ENCODE measurements at places on chromosomes 6 and 20.

- no peak for DNase-seq
Observed at GRCh38 chr20:34781220-34781619, 44.2 kb downstream of the NCOA6 start.

GRCh38 chr6:147058786-147059385, 145.3 kb upstream of the STXBP5 start:
- DNase-seq, result no peak

DNA sequence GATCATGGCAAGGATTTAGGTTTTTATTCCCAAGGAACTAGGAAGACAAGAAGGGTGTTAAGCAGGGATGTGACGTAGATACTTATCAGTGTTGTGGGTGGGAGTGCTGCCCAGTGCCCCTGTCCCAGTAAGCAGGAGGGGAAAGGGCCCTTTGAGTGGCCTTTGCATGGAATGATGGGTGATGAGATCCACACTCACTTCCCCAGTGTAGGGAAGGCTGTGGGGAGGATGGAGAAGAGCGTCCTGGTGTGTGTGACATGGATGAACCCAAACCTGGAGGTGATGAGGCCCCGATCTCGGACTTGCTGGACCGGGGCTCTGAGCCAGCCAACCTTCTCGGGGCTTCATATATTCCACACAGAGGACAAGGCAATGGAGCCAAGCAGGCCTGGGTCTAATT, 610.9 kb downstream of the CDH26 start:
- no peak for DNase-seq

DNA sequence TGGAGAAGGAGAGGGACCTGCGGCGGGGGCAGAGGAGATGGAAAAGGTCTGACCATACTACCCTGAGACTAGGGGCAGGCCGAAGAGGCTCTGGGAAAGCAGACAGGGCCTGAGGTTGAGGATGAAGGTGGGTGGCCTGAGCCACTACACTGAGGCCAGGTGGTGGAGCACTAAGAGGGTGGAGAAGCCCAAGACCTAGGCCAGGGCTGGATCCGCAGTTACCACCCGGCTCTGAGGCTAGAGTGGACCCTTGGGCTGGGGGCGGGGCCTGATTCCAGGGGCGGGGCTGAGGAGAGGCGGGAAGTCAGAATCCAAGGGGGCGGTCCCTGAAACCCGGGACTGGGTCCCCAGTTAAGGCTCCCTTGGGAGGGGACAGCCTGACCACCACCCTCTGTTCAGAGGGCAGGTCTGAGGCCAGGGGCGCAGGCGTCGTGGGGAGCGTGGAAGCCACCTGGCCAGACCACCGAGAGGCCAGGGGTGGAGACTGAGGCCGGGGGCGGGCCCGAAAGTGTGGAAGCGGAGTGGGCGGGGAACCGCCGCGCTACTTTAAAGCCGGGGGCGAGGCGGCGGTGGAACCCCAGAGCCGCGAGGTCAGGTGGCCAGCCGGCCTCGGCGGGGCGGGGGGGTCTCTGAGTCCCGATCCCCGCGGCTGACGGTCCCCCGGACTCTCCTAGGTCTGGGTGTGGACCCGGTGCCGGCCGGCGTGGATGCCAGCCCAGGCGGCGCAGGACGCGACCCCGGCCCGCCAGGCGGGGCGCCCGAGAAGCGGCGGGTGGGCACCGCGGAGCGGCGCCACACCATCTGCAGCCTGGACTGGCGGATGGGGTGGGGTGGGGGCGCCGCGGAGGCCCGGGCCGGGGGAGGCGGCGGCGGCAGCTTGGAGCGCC, 8.3 kb downstream of the CCM2L start:
- peak; percentile 81 for DNase-seq

- no peak for DNase-seq
Observed at GRCh38 chr6:158487495-158487894, 72.4 kb upstream of the TMEM181 start.

DNA sequence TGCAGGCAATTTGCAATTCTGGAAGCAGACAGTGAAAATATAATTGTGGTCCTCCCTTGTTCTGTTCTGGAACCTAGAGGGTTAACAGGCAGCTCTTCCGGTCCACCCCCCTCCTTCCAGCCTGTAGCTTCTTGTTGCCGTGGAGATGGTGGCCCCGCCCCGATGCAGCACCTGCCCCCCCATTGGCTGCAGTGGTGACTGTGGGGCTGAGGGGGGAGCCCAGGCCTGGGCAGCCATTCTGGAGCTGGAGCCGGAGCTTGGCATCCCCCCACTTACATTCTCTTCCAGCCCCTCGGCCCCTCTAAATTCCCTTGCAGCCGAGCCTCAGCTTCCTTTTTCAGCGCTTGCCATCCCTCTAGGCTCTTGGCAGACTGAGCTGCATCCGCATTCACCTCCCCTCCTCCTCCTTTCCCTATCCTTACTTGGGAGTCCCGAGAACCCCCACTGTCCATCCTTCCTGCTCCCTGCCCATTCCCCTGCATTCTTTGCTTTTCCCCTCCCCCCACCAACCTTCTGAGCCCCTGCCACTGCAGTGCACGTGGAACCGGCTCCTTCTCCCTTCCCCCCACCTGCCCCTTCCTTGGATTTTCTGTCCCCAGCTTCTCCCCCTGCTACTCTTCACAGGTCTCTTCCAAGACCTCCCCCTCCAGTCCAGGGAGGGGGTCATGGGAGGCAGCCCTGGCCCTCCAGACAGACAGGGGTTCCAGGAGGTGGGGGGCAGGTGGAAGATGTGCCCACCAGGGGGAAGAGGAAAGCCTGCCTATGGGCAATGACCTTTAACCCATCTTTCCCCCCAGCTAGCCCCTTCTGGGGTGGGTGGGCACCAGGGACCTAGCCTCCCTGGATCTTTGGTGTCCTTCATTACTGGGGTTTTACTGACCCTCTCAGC, 11.4 kb downstream of the SYNGAP1 start:
- DNase-seq, result no peak

- DNase-seq, result no peak
Observed at GRCh38 chr6:134642279-134642678, 307.6 kb downstream of the ALDH8A1 start.

All from NCI-H1417 treated with DMSO at 0.1 percent for 48 hours (cell line).